M059J (cell line): ENCODE measurements at places on chromosomes 13 and 19.

- DNase-seq, result peak; percentile 83
Observed at GRCh38 chr19:44747739-44748425, 626 bp upstream of the BCL3 start.

GRCh38 chr19:14097532-14098151 lies 7.1 kb upstream of the SAMD1 start:
- DNase-seq, result no peak

GRCh38 chr13:26719356-26719945 lies 41.1 kb downstream of the GPR12 start:
- peak; percentile 8 for DNase-seq

GRCh38 chr19:29381353-29382203 lies 144.2 kb upstream of the VSTM2B start:
- DNase-seq, result no peak

- no peak for DNase-seq
Observed at GRCh38 chr13:88125055-88125454, 453.9 kb downstream of the SLITRK5 start.

GRCh38 chr19:29926031-29926430 lies 16.0 kb upstream of the URI1 start:
- DNase-seq, result no peak

DNA sequence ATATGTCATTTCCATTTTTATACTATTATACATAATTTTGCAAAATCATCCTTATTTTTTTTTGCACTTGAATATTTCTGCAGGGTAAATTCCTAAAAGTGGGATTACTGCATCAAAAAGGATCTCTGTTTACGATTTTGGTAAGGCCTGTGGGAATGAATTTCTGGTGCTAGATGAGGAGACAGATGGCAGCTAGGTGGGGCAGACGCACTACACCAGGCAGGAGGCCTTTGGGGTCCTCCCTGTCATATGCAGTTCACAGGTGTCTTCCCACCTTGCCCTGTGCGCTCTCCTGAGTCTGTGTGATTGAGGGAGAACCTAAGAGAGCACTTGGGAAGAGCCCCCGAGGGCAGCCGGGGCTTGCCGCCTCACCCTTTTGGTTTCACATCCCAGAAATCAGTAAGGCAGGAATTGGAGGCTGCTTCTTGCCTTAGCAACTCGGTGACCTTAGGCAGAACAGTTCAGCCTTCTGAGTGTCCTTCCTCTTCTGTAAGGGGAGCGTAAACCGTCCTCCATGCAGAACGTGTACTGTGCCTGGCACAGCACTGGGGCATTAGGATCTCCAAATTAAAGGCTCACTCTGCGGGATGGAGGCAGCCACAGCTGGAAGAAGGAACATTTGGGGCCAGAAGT lies 13.4 kb upstream of the GJB2 start:
- DNase-seq, result no peak

DNA sequence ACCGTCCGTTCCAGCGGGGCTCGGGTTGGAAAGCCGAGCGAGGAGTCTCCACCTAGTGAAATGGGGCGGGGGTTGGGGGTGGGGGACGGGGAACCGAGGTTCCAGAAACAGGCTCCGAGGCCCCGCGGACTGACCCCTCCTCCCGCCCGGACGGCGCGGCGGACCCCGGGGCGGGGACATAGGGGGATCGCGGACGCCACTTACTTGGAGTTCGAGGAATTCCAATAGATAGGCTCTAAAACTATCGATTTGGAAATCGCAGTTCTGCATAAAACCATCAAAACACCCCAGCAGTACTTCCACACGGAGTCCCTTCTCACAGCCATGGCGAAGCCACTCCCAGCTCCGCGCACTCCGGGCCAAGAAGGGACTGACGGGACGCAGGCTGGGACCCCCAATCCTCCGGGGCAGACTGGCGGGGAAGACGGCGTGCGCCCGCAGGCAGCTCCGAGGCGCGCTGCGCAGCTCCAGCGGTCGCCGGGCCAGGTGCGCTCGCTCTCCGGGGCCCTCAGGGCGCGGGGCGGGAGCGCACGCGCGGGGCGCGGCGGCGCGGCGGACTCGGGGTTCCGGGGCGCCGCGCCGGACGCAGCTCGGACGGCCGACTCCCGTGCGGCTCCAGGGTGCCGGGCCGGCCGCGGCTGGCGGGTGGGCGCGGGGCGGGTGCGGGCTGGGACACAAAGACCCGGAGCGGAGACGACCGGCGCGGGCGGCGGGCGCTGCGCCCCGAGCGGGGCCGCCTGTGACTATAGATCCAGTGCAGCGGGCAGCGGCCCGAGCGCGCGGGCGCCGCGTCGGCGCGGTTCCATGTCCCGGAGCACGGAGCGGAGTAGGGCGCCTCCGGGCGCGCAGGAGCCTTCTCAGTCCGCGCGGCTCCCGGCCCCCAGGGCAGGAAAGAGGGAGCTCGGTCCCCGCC lies 567 bp downstream of the EFNB2 start:
- DNase-seq, result peak; percentile 19

DNA sequence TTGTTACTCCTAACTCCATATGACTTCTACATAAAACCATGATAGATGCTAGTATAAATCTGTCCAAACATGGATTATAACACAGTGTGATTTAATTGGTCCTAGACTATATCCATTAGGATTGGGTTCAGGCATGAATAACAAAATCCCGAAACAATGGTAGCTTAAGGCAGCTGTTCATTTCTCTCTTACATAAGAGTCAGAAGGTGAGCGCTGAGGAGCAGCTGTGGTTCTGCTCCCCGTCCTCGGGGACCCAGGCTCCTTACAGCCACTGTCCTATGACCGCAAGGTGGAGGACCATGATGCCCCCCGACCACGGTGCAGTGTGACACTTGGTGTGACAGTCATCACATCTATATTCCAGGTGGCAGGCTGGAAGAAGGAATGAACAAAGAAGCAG lies 145.8 kb downstream of the SLC7A1 start:
- no peak for DNase-seq

GRCh38 chr19:28213470-28214082 lies 999.4 kb downstream of the UQCRFS1 start:
- DNase-seq, result no peak
